AG04450 (cell line): ENCODE measurements at places on chromosomes 7 and 10.

DNA sequence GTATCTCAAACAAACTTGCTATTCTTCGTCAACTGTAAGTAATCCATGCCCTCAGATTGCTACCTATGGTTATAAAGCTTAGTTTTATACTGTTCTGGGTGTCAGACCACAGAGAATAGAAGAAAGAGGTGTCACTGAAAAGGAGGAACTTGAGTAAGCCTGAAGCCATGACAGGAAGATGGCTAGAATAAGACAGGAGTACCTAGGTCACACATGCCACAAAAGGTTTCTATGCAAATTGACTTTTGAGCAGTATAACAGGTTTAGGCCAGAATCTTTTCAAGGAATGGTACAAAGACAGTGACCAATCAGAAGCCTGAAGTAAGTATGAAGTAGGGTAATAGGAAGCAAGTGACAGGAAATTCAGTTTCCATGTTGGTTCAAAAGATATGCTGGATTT lies 23.5 kb downstream of the FBXW4 start:
- DNase-seq, result no peak

DNA sequence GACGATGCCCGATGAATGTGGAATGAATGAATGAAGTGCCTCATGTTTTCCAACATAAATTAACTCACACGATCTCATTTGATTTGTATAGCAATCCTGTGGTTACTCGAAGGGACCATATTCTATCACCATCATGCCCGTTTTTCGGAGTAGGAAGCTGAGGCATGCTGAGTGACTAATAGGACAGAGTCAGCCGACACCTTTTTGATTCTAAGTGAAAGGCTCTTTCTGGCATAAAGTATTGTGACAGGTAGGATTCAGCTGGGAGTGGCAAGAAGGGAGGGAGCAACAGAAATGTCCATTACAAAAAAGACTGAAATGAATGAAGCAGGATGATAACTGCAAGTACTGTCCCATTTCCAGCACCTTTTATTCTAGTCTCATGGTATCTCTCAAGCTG lies 55.7 kb downstream of the KLRG2 start:
- DNase-seq, result no peak

DNA sequence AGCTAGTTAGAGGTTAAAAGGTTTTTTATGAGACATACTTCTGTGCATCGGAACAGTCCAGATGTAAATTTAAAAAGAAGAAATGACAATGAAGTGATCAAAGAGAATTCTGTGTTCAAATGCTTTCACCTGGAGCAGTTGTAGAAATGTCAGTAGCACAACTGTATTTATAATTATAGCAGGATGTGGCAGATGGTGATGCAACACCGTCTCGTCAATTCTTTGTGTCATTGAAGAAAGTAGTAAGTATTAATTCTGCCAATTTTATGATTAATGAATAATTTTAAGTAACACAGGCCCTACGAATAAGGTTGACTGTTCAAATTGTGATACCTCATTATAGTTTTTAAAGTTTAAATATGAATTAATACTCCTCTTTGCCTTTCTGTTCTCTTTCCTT lies 171.1 kb downstream of the ADK start:
- DNase-seq, result no peak

- no peak for DNase-seq
Observed at GRCh38 chr10:30160271-30160982, 101.0 kb upstream of the JCAD start.

GRCh38 chr10:46543466-46544377 lies 12.7 kb downstream of the GPRIN2 start:
- no peak for DNase-seq

DNA sequence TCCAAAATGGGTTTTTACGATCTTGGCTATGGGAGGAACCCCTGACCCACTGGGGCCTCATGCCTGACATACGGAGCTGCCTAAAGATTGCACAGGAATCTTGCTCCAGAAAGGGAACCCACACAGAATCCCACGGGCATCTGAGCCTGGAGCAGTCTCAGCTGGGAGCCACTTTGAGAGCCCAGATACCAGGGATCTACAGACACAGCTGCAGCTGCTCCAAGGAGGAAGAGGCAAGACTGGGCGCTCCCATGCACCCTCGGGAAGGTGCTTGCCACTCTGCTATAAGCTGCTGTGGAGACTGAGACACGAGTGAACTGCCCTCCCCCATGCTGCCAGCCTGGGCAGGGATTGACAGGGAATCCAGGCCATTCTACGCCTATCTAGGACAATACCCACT lies 202.5 kb downstream of the REEP3 start:
- no peak for DNase-seq

GRCh38 chr7:17370901-17371585 lies 72.6 kb downstream of the AHR start:
- DNase-seq, result no peak

DNA sequence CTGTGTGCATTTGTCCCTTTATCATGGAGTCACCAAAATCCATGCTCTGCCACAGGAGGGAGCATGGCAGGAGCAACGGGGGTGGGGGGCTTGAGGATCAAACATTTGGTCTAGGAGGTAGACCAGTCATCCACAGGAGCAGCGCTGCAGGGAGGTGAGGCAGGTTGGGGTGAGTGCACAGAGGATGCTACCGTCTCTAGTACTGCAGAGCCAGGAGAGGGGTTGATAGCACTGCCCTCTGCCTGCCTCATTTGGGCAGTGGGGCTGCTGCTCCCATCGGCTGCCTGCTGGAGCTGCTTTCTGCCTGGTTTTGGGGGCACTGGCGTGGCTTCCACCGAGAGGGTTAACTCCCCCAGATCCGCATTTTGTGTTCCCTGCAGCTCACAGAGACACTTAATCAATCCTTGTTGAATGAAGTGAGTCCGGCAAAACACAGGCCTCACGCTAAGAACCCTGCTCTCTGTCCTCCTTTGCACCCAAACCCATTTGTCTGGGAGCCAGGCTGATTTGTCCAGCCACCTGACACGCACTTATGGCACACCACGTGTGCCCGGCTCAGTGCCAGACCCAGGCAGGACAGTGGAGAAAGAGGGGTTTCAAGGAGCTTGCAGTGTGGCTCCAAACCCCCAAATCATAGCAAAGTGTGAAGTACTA lies 527.1 kb upstream of the FOXK1 start:
- no peak for DNase-seq

DNA sequence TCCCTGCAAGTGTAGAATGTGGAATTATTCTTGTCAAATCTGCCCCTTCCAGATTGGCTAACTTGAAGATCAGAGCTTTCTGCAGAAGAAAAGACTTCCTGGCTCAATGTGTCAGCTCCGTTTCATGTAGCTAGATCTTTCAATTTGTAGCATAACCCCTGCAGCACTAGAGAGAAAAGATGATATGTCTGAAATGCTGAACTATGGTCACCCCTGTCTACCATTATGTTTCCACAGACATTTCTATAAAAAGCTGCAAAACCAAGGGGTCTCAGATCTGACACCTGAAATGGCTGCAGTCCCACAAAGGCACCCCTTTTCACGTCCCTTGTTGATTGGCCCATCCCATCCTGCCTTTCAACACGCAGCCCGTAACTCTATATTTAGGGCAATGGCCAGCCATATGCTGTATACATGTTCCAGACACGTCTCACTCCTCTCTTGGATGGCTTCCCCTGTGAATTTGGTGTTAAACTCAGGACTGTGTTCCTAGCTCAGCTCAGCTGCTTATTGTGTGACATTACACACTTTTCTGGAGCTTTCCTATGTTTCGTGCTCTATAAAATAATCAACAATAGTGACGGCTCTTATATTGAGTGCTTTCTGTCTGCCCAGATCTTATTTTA lies 648.6 kb upstream of the CELF2 start:
- DNase-seq, result no peak

DNA sequence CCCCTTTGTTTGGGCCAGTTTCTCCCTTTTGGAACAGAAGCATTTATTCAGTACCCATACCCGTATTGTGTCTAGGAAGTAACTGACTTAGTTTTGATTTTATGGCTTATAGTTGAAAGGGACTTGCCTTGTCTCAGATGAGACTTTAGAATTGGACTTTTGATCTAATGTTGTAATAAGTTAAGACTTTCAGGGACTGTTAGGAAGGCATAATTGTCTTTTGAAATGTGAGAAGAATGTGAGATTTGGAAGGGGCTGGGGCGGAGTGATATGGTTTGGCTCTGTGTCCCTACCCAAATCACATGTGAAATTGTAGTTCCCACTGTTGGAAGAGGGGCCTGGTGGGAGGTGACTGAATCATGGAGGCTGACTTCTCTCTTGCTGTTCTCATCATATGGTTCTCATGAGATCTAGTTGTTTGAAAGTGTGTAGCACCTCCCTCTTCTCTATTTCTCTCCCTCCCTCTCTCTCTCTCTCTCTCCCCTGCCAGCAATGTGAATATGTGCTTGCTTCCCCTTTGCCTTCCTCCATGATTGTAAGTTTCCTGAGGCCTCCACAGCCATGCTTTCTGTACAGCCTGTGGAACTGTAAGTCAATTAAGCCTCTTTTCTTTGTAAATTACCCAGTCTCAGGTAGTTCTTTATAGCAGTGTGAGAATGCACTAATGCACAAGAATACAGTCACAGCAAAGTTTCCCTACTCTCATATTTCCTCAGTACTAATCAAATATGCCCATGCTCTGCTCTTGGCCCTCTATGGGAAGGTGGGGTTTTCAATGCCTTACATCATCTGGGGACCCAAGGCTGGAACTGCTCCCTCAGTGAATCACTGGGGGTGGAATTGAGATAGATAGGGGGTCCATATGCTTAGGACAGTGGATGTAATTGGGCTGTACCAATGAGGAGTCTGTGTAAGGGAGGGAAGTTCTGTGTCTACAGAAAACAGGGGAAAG lies 17.2 kb upstream of the AKR1C1 start:
- no peak for DNase-seq

DNA sequence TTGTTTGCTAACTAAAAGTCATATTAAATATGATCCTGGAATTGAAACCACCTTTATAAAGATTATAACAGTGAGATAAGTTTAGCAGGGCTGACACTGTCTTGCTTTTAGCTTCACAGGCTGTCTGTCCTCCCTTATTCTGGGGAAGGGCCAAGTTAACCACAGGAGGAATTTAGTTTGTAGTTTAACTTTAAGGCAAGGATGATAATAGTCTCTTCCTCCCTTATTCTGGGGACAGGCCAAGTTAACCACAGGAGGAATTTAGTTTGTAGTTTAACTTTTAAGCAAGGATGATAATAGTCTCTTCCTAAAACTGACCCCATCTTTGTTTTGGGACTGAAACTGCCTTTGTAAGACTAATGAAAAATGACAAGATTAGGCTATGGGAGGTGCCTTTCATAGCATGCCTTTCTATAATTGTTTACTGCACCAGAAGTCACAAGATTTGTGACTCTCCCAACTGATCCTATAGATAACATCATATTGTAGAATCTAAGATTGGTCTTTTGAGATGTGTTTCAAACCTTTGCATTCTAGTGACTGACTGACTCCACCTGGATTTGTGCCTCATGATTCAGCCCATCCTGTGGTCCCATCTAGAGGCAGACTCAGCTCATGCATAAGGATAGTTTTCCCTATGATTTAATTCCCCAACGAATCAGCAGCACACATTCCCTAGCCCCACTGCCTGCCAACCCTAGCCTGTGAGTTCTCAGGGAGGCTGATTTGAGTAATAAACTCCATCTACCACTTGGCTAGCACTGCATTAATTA lies 212.0 kb downstream of the MAGI2 start:
- DNase-seq, result peak; percentile 29

DNA sequence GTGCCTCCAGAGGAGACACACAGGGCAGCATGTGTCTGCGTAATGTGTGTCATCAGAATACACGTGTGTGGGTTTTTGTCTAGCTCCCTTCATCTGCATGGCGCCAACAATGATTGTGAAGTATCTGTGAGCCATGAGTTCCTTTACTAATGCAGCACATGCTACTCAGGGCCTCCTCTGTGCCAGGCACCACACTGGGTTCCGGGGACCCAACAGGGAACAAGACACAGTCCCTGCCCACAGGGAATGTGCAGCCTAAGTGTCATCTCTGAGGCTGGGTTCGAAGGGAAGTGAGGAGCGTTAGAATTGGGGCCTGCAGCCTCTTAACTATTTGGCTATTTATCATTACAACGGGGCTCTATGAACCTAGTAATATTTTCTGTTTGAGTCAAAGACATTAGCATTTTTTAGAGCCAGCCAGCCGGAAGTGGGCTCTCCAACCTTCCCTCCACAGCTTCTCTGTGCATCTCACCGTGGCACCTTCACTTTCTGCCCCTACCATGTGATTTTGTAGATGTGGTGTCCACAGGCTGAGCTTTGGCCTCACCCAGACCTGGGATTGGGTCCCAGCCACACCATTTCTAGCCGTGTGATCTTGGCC lies 43.9 kb upstream of the SRGN start:
- no peak for DNase-seq

DNA sequence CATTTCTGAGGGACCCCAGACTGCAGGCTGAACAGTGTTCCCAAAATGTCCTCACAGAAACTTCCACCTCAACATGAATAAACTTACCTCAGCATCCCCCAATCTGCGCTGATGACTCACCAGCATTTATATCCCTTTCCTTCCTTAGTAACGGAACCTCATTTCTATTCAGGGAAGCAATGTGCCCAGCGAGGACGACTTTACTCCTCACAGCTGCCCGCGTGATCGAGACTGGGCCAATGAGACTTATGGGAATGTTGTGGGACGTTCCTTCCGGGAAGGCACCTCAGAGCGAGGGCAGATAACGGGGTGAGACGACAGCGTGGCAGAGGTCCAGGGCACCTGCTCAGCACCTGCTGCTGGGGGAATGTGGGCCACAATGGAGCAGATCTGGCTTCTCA lies 73.1 kb upstream of the CAMK2B start:
- no peak for DNase-seq

- DNase-seq, result peak; percentile 66
Observed at GRCh38 chr7:128783143-128783861, 7.7 kb upstream of the OPN1SW start.

DNA sequence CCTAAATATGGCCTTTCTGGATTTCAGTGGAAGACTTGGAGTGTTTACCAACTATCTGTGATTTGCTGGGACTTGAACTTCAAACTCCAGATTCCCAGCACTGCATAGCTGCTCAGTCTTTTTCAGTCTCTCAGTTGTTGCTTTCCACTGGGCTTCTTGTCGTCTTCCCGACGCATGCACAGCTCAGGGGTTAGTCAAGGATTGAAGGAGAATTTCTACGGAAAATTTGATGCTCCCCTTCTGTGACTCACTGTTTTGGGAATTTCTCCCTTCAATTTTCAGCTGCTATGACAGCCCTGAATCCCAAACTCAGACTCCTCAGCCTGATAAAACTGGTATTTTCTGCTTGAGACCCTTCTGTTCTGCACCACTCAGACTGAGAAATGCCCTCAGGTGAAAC lies 91.7 kb downstream of the CYP26A1 start:
- DNase-seq, result no peak

DNA sequence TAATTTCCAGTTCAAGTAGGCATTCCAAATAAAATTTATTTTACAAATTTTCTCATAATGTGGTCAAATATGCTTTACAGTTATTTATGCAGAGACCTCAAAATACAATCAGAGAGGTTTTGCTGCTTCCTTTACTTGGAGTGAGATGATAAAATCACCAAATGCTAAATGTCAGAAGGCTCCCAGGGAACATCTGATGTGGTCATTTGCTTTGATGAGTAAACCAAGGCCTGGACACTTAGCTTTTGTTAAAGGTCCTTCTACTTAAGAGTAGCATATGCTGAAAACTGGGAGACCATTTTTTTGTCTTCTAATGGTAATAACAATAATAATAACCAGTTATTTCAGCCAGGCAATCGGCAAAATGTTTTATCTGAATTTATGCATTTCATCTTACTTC lies 60.6 kb upstream of the AKR1E2 start:
- DNase-seq, result no peak

- DNase-seq, result no peak
Observed at GRCh38 chr7:106773228-106773627, 91.9 kb upstream of the PIK3CG start.
